Activated T-cell treated with anti-CD3 and anti-CD28 coated beads, Interleukin-2, amount 50 U/mL, for 4 hours (primary cell): ENCODE measurements at places on chromosomes 3 and 15. TPM values are rescaled to one million over a fixed set of nuclear protein-coding genes. Genes with fewer than 3 reads are reported as not detected.

SERP1 gene
- total RNA-seq, result 166 TPM

MORC1 gene
- total RNA-seq, result not detected

TMEM62 gene
- total RNA-seq, result 9.4 TPM

MUC13 gene
- total RNA-seq, result 0.10 TPM

TERB2 gene
- total RNA-seq, result not detected

CCDC13 gene
- 0.29 TPM for total RNA-seq

ALDH1L1 gene
- 0.29 TPM for total RNA-seq

CTXND1 gene
- not detected for total RNA-seq

DNA sequence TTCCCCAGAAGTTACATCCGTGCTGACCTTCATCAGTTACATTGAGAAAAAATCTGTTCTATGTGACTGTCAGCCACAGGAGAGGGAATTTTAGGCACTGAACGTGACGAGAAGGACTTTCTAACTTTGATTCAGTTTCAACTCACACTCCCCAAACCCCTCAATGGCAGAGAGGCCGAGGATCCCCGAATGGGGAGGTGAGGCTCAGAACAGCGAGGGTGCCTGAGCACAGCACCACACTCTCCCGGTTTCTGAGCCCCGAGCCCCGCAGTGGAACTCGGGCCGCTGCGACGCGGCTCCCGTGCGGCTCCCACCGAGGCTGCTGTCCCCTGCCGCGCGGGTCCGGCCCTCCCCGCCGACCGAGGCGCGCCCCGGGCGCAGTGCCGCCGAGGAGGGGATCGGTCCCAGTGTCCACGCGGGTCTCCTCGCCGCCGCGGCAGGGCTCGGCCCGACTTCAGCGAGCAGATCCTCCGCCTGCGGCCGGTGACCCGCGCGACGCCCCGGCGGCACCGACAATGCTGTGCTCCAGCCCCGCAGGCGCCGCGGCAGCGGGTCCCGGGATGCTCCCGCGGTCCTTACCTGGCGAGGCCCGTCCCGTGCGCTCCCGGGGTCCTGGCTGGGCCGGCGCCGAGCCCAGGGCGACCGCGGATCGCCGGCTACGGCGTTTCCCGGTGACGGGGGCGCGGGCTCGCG lies 439 bp downstream of the CTXND1 start:
- DNase-seq, result no peak

DNA sequence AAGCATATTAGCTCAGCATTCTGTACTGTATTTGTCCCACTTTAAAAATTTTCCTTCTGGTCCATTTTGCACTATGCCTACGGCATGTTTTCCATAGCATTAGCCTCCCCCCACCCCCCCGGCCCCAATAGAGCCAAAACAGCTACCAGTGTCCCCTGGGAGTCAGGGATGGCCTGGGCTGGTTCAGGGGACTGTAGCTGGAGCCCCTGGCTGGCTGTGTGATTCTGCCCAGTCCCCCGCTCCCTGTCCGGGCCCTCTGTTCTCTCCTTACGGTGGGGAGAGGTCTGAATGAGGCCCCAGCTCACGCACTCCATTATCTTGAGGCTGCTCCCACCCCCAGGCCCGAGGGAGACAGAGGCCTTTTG lies 70.1 kb downstream of the KLF15 start:
- no peak for DNase-seq

DNA sequence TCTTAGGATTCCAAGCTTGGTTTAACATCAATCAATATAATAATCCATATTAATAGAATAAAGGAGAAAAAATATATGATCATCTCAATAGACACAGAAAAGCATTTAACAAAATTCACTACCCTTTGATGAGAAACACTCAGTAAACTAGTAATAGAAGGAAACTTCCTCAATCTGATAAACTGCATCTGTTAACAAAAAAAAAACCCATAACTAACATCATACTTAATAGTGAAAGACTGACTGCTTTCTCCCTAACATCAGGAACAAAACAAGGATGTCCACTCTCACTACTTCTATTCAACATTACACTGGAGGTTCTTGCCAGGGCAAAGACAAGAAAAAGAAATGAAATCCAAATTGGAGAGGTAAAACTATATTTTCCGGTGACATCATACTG lies 30.5 kb downstream of the LRRK1 start:
- DNase-seq, result no peak

DNA sequence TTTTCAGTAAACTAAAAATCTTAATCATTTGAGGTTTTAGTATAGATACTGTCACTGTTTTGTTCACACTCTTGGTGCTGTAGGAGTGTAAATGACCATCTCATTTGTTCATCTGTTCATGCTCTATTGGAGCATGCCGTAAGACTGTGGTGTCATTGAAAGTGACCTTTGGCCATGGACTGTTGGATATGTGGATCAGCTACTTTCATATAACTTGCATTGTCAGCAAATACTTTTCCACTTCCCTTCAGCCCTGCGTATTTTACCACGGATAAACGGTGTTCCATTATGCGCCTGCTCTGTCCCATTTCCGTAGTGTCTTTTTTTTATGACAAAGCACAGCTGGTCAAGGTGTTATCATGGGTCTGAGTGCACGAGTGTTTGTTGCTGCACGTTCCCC lies 32.6 kb upstream of the SENP5 start:
- no peak for DNase-seq

GRCh38 chr3:39269528-39269927 lies 10.3 kb downstream of the CX3CR1 start:
- DNase-seq, result no peak

- no peak for DNase-seq
These were observed 144.7 kb upstream of the WNT5A start for GRCh38 chr3:55631766-55632331.

- no peak for DNase-seq
These were observed 75.0 kb upstream of the MBNL1 start for GRCh38 chr3:152193673-152194267.

GRCh38 chr3:133248389-133248788 lies 151.5 kb upstream of the BFSP2 start:
- DNase-seq, result no peak

- no peak for DNase-seq
These were observed 180.0 kb upstream of the TGFBR2 start for GRCh38 chr3:30426293-30426993.

- no peak for DNase-seq
These were observed 33.9 kb downstream of the CCDC12 start for GRCh38 chr3:46942481-46943236.

DNA sequence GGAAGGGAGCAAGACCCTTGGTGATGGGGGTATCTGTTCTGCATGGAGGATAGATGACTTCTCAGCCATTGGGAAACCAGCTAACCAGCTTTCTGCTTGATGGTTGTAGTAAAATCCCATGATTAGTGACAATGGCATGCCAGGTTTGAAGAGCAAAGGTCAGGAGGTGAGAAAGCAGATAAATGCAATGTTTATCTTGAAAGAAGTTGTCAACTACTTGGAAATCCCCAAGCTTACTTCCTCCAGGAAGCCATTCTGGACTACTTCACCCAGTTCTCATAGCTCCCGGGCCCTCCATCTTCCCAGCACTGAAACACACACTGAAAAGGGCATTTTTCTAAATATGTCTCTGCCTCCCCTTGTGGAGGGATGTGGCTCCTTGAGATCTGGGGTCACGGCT lies 51.3 kb downstream of the SMAD3 start:
- no peak for DNase-seq

DNA sequence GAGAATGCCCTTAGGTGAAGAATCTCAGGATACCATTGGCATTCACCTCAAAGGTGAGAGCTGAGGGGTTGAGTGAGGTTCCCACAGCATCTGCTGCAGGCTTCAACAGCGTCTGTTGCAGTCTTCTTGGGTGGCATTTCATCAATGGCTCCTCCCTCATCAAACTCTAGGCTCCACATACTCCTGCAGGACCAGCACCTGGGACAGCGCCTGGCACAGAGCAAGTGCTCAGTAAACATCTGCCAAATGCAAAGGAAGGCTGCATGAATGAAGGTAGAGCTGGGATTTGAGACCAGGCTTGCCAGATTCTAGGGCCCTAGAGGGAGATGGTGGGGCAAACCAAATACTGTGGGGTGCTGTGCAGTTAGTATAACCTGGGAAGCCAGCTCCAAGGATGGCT lies 9.6 kb downstream of the TRH start:
- no peak for DNase-seq

DNA sequence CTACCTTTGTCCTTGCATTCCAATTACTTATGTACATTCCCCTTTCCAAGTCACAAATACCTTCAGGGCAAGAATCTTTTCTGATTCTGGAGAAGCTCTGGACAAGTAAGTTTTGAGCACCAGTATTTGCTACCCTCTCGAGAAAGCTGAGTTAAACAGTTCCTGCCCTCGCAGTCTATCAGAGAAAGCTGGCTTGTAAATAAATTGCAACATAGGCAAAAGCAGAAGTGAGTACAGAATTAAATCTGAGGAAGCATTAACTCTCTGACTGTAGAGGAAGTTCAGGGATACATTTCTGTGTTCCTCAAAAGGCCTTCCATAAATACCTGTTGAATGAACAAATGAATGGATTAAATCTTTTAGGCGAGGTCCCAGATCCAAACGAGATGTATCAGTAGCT lies 1.2 kb downstream of the OSBPL11 start:
- no peak for DNase-seq

GRCh38 chr3:57226176-57226575 lies 1.4 kb upstream of the APPL1 start:
- DNase-seq, result no peak

DNA sequence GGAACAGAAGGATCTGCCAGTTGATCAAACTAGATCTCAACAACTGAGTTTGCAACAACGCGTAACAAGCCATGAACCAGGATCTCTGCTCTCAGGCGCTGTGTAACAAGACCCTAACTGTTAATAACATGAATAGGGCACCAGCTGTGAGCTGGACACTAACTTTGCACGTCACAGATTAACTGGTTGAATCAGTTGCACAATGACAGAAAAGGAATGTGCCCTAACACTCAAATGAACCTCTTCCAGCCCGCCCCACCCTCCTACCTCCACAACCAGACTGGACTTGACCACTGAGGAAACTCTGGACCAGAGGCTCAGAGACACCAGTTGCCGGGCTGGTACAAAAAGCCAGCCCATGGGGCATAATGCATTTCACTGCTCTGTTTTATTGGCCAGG lies 34.3 kb downstream of the MCF2L2 start:
- DNase-seq, result no peak

DNA sequence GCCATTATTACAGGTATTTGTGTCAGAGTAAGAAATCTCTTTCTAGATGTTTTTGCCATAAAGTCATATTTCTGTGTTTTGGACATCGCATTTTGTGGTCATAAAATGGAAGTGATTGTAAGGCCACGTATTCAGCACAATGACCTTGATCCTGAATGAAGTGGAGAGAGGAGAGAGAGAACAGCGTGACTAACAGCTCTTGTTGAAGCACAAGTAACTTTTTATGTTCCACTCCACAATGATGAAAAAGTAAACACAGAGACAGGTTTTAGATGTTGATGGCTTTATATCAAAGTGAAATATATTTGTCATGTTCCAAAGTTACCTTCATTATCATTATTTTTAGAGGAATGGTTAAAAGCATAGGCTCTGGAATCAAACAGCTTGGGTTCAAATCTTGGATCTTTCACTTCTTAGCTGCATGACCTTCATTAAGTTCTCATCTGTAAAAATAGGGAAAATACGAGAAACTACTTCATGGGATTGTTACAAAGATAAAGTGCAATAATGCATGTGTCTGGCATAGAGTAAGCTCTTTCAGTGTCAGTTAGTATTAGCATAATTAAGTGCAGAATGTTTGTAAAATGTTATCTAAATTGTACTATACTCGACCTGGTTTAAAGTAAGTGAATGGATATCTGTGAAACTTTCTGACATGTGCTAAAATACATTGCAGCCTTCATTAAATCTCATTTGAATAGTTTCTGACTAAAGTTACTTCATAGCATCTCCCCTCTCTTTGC lies 341.5 kb upstream of the DNAJC19 start:
- DNase-seq, result no peak

GRCh38 chr15:38470816-38471215 lies 16.9 kb downstream of the FAM98B start:
- no peak for DNase-seq

DNA sequence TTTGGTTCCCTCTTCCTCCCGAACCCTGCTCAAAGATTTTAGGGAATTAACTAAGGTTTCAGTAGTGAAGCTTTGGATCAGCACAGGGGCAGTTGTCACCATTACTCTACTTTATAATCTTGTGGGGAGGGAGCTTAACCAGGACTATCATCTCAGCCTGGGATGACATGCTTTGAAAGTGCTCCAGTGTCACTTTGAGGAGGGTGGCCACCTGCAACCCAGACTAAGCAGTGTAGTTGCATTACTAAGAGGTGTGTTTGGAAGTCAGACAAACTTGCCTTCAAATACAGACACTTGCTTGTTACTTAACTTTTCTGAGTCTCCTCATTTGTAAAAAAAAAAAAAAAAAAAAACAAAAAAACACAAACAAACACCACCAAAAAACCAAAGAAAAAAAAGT lies 340.3 kb upstream of the TBL1XR1 start:
- no peak for DNase-seq

GRCh38 chr15:65355173-65355987 lies 22.4 kb downstream of the IGDCC3 start:
- DNase-seq, result no peak

- DNase-seq, result no peak
These were observed 10.6 kb upstream of the SEMA7A start for GRCh38 chr15:74444106-74445062.

DNA sequence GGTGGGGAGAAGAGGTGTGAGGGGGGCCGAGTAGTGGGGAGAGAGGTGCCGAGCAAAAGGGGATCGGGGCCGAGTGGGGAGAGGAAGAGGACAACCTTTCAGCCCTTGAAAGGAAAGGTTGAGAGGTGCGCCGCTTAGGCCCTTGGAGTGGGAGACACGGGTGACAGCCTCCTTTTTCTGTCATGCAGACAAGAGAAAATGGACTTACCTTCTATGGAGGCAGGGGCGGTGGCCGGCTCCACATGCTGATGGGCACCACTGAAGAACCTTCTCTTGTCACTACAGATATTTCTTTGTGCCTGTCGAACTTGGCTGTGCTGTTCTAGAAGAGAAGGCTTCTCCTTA lies 421 bp downstream of the KLHL18 start:
- DNase-seq, result peak; percentile 22

DNA sequence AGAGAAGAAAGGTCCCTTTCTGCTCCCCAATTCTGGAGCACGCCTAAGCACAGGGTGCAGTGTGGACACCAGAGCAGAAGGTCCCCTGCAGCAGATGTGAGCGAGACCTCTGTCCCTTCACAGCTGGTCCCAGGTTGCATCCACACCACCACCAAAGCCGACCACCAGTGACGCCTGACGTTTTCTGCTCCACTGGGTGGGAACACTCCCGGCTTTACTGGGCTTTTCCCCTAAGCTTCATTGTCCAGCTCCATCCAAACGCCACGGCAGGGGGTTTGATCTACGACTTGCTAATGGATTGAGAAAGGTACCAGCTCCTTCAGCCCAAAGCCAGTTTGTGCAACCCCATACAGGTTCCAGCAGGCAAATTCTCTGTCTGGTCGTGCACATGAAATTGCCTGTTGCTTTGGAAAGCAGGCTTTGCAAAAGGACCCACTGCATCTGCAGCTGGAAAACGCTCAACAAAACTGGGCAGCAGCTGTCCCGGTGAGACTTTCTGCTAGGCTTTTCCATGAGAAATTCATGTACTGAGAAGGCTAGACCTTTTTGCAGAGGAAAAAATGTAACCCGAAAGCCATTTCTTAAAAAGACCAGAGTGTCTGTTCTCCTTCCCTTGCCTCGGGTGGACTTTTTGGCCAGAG lies 31.1 kb downstream of the ADAMTS17 start:
- no peak for DNase-seq

- no peak for DNase-seq
These were observed 20.0 kb upstream of the PRR23E start for GRCh38 chr3:127172781-127173515.
